ENCODE measurements at places on chromosomes 4 and X.

DNA sequence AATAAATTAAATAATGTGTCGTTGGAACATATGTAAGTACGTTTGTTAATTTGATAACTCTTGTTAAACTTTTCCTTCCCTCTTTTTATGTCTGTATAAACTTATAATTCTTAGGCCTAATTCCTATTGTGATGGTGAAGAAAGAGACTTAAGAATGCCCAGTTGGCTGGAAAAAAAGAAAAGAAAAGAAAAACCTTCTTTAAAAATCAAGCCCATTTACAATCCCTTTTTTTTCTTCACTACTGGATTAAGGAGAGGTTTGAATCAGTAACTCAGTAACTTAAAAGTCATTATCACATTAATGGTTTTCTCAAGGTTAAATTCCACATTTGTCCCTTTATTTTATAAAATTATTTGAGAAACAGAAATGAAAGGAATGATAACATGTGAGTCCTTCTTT lies 253.3 kb upstream of the MAGEB2 start:
- DNase-seq: no peak

GRCh38 chr4:186345184-186345583 lies 79.2 kb downstream of the F11 start:
- no peak for DNase-seq

GRCh38 chr4:153683763-153684181 lies 308 bp upstream of the TLR2 start:
- DNase-seq: no peak

DNA sequence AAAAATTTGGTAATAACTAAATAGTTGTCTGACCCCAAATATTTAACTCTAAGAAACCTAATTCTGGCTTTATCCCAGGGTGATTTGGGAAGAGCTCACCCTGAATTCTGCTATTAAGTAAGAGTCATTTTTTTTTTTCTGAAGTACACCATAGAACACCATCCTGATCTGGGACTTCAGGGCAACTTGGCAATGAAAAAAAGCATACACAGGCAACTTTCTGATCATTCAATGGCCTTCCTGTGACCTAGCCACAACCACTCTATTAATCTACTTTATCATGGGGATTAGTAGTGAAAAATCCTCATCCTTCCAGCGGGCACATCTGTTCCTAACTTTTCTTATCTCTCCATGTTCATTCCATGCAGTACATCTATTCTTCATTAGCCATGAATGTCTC lies 333.2 kb upstream of the MAD2L1 start:
- DNase-seq: no peak

DNA sequence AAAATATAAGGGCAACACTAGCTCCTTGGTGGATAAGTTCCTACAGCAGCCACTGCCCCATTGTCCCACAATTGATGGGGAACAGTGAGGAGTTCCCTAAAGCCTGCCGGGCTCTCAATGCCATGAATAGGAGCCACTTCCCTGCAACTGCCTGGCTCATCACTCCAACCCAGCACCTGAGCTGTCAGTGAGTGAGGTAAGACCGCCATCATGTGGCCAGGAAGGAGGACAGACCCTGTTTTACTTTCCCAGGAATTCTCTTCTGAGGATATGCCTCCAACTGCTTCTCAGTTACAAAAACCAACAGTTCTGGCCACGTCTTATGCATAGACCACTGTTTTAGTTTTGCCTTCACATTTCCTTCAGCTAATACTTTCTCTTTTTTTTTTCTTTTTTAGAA lies 45.5 kb downstream of the SRPX start:
- no peak for DNase-seq

GRCh38 chr4:83961575-83961974 lies 425.7 kb downstream of the GPAT3 start:
- no peak for DNase-seq

DNA sequence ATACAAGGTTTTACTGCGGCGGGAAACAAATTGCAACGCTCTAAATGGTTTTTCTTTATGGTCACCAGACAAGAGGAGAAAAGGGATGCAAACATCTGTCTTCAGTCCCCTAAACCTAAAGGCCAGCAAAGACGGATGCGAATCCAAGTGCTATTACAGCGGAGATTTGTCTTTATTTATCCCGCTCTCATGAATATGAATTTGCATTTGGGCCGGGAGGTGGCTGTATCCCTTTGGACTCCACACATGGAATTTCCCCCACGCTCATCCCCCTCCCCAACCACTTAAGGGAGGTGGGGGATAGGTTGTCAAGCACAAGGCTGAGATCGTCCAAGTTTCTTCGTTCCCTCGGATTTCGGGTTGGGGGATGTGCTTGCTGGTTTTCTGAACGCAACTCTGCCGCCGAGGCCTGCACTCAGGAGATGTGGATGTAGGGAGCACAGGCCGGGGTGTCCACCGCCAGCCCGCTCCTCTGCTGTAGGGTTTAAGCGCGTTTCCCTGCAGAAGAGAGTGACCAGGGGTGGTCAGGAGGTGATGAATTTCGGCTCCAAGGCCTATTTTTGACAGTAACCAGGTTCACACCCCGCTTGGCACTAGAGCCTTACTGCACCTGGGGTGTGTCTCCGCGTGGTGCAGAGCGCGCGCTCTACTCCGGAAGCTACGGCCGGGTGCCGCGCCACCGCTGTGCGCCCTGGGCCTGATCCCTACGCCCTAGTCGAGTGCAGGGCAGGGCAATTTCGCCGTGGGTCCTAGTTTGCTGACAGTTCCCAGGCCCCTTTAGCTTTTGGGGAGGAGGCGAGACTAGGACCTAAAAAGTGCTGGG lies 2.3 kb upstream of the PHOX2B start:
- no peak for DNase-seq

GRCh38 chr4:90071289-90072235 lies 55.6 kb upstream of the CCSER1 start:
- DNase-seq: no peak

All from stimulated activated CD4-positive, alpha-beta T cell treated with anti-CD3 and anti-CD28 coated beads, Interleukin-1b, Interleukin-23, amount 100 ng/mL, for 24 hours (primary cell).